GM03348 (cell line): ENCODE measurements at places on chromosomes 3 and 15.

GRCh38 chr3:183909030-183909600, 24.4 kb upstream of the PARL start:
- DNase-seq, result no peak

DNA sequence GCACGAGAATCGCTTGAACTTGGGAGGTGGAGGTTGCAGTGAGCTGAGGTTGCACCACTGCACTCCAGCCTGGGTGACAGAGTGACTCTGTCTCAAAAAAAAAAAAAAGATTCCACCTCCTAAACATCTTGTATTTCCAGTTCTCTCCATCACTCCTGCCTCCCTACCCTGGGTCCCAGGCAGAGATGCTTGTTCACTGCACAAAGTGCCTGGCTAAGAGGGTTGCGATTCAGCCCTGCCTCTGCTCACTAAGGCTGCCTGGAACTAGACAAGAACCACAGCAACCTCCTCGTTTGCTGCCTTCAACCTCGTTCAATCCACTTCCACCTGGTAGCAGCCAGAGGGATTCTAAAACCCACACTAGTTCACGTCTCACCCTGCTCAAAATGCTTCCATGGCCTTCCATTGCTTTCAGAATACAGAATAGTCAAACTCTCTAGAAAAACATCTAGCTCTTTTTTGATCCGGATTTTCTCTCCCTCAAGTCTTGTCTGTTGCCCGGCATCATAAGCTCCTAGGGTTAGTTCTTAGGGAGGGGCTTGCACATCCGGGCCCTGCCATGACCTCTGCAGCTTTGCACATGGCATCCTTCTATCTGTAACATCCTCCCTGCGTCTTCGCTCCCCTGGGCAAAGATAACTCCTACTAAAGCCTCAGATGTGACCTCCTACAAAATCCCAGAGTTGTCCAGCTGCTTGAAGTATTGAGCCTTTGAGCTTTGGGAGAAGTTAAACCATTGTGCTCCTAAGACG, 1.0 kb upstream of the MCM2 start:
- DNase-seq, result no peak

DNA sequence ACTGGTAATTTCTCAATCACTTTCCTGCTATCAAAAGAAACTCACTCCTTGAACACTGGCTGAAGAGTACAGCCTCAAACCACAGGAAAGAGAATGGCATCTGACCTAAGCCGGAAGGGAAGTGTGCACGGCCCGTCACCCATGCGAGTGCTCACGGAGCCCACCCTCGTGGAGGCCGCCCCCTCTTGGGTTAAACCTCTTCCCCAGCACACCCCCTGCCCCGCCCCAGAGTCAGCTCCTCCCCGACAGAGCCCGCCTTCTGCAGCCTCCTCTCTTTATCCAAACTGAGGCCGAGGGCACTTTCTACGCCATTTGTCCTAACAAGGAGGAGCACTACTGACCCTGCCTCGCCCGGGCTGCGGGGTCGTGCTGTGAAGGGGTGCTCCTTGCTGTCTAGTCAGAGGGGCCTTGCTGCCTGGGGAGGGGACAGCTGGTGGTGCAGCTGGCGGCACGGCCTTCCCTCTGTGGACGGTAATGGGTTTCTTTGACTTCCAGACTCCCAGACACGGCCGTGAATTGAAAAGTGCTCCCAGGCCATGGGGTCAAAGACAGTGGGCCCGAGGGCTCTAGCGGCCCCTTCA, 137.7 kb downstream of the NSMCE3 start:
- DNase-seq, result no peak

DNA sequence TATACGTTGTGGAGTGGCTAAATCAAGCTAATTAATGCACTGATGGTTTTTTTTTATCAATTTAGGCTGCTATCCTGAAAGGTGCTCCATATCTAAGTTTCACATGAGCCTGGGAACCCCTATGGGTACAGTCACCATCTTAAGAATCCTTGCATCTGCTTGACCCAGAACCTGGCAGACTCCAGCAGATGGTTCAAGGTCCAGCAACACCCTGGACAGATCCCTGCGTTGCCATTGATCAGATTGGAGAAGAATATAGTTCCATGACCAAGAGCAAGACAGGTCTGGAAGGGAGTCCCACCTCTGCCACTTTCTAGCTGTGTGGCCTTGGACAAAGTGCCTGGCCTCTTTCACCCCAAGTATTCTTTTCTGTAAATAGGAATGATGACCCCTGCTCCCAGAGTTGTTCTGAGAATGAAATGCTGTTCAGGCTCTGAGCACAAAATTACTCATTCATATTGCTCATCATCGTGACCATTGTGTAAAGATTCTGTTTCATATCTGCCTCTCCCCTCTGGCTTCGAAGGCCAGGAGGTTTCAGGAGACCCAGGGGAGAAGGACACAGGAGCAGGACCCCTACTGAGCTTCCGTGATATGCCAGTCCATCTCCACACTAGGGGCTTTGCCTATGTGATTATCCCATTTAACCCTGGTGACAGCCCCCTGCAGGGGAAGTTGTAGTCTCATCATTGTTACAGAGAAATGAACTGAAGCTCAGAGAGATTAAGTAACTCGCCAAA, 30.0 kb upstream of the TSEN2 start:
- DNase-seq, result peak; percentile 35

GRCh38 chr15:33503681-33504080, 192.9 kb downstream of the RYR3 start:
- no peak for DNase-seq

- DNase-seq, result peak; percentile 28
Measured at GRCh38 chr3:190443257-190443656, 6.4 kb downstream of the TMEM207 start.

- DNase-seq, result no peak
Measured at GRCh38 chr3:159776779-159777178, 211.9 kb upstream of the IL12A start.

GRCh38 chr3:148923592-148923991, 58.5 kb downstream of the CPA3 start:
- DNase-seq, result no peak

GRCh38 chr15:91228890-91229289, 128.8 kb downstream of the SV2B start:
- no peak for DNase-seq

DNA sequence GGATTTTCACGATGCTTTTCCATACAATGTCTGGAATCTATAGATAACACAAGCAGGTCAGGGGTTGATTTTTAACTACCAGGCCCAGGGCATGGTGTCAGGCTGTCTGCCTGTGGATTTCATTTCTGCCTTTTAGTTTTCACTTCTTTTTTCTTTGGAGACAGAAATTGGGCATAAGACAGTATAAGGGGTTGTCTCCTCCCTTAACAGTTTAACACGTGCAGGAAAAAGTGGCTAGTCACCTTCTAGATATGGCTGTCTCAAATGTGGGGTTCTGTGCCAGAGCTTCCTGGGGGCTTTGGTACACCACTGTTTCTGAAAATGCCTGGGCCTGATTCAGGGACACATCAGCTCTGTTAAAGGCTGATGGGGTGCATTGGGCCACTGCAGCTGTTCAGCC, 7.4 kb upstream of the ZNF589 start:
- no peak for DNase-seq

- DNase-seq, result no peak
Measured at GRCh38 chr15:91611561-91612323, 241.8 kb upstream of the SLCO3A1 start.

DNA sequence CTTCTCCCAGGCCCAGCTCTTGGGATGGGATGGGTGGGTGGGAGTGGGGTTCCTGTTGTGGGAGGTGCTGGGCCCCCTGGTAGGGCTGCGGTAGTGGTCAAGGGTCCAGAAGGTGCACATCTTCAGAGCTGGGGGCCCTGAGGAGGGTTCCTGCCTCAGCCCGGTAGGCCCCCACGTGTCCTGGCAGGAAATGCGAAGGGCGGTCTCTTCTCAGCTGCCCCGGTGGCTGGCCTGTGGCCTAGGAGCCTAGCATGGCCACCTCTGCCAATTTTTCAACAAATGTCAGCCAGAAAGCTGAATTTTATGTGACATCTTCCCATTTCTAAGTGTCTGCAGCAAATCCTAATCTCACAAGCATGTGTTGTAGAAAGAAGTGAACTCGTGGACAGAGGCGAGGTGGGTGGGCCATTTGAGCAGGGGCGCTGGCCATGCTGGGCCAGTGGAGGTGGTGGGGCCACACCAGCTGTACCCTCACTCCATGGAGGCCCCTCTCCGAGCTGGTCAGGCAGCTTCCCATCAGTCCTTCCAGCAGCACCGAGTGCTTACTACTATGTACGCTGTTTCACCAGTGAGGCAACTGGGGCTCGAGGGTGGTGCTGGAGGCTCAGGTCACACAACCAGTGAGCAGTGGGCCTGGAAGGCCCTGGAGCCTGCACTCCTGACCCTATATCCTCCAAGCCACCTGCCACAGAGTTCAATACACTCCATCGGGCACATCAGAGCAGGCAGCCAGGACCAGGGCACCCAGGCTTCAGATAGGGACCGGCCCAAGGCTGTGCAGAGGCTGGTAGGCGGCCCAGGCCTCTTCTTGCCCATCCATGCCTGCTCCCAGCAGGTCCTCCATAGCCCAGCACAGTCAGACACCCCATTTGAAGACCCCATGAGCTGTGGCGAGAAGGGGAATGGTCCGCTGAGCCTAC, 23.2 kb downstream of the FBLN2 start:
- DNase-seq, result no peak

- no peak for DNase-seq
Measured at GRCh38 chr3:195012100-195012499, 258.9 kb downstream of the XXYLT1 start.

DNA sequence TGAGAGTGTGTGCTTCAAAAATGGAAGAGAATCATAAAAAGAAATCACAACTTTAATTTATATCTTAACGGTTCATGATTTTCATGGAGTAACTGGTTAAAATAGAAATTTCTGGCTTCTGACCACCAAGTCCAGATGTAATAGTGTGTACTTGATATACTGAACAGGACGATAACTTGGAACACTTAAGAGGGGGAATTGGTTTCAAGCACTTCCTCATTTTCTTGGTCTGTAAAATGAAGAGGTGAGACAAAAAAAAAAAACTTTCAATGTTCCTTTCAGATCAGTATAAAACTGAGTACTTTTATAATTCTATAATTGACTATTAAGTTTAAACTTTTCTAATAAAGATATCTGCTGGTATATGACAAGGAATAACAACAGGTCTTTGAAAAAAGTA, 64.0 kb upstream of the TRA2B start:
- no peak for DNase-seq

- DNase-seq, result no peak
Measured at GRCh38 chr3:138914870-138915502, 32.0 kb downstream of the FOXL2 start.

- DNase-seq, result no peak
Measured at GRCh38 chr3:48832684-48833083, 15.0 kb downstream of the PRKAR2A start.

DNA sequence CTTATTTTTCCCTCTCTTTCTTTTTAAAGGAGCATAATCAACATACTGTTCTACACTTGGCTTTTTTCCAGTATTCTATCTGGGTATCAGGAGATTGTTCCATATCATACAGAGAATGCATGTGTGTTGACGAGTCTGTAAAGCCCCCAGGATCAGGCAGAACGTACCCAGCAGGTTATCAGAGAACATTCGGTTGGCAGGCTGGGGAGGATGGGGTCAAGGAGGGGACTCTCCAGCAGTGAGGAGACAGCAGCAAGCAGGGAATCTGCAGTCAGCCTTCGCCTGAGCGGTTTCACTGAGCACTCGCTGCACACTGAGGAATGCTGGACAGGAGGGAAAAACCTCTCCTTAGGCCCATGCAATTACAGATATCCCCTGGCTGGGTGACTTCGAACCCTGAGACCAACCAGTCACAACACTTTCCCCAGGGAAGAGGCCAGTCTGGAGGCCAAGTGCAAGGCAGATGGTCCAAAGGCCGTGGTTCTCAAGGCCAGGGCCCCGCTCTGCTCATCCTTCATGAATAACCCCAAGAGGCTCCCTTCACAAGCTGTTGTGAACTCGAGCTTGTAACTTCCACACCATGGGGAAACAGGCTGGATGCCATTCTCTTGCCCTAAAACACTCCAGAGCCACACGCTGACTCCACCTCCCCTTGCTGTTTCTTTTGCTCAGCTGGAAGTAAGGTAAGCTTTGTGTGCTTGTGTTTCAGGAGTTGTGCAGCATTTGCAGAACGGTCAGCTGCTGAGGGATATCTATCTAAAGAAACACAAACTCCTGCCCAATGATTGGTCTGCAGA, 60.1 kb downstream of the PXYLP1 start:
- DNase-seq, result no peak

GRCh38 chr15:42088801-42089640, 5.3 kb downstream of the PLA2G4D start:
- DNase-seq, result no peak

GRCh38 chr15:78162038-78162437, 12.9 kb downstream of the IDH3A start:
- no peak for DNase-seq

GRCh38 chr15:72855791-72856190, 72.2 kb upstream of the ADPGK start:
- DNase-seq, result no peak

DNA sequence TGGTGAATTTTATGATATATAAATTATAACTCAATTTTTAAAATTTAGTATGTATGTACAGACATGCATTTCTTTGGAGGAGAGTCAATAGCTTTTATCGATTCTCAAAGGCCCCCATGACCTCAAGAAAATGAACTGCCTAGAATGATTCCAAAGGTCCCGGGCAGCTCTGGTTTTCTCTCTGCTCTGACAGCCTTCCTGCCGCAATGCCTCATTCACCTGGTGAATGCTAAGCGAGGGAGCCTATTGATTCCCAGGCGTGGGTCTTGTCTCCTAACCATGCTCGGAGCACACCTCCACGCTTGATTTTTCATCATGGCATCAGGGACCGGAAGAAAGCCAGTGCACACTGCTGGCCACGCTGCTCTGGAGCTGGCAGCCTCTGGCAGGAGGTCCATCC, 79.6 kb upstream of the HERC1 start:
- DNase-seq, result no peak

DNA sequence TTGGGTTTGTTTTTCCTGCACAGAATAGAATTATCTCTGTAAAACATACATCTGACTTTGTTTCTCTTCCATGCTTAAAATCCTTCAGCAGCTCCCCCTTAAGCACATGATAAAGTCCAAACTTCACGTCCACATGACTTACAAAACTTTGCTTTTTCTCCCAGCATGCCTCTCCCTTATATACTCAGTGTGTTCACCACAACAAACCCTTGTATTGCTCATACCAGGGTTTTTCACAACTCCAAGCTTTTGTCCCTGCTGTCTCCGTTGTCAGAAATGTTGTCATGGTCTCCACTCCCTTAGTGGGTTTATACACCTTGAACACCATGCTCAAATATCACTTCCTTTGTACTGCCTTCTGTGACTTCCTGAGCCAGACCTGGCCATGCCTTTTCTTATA, 91.1 kb upstream of the MITF start:
- no peak for DNase-seq

- no peak for DNase-seq
Measured at GRCh38 chr3:1938975-1939374, 159.7 kb upstream of the CNTN4 start.

- no peak for DNase-seq
Measured at GRCh38 chr3:57436195-57436761, 107.9 kb downstream of the DNAH12 start.

GRCh38 chr3:183182732-183183610, 20.4 kb upstream of the LAMP3 start:
- no peak for DNase-seq
